ENCODE measurements at places on chromosomes 7 and 10. TPM values are rescaled to one million over a fixed set of nuclear protein-coding genes. Genes with fewer than 3 reads are reported as not detected.
A peak's percentile ranks its signal among the peaks of the same experiment; 100 is the strongest.

Gene HEPACAM2
- not detected for total RNA-seq

Gene SPDYE6
- not detected for total RNA-seq

Gene HKDC1
- total RNA-seq: 0.11 TPM

Gene PRSS37
- not detected for total RNA-seq

Gene ITGA8
- total RNA-seq: not detected

DNA sequence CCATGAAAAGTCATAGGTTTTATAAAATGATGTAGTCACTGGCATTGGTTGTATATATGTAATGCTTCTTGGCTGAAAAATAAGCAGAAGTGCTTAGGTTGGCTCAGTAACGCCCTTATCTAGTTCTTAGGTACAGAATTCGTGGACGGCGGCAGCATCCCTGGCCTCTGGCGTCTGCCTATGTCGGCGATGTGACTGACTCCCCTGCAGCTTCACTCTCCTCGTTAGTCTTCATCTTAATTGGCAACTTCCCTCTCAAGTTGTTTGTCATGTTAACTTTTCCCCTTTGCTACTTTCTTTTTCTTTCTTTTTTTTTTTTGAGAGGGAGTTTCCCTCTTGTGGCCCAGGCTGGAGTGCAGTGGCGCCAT lies 18.5 kb downstream of the CHST12 start:
- DNase-seq: no peak

GRCh38 chr10:58189269-58189668 lies 78.4 kb downstream of the IPMK start:
- DNase-seq: peak; percentile 90

- DNase-seq: no peak
Measured at GRCh38 chr7:5626498-5626897, 155.0 kb downstream of the RNF216 start.

GRCh38 chr7:51108134-51108533 lies 208.5 kb downstream of the COBL start:
- DNase-seq: no peak

- no peak for DNase-seq
Measured at GRCh38 chr7:15236952-15237351, 324.9 kb downstream of the AGMO start.

- DNase-seq: no peak
Measured at GRCh38 chr10:24350070-24350921, 141.4 kb downstream of the KIAA1217 start.

- DNase-seq: peak; percentile 95
Measured at GRCh38 chr10:98269435-98269912, 1.5 kb upstream of the LOXL4 start.

GRCh38 chr10:125692601-125693523 lies 9.9 kb upstream of the TEX36 start:
- no peak for DNase-seq

GRCh38 chr10:50600831-50601477 lies 22.8 kb downstream of the SGMS1 start:
- DNase-seq: no peak

Data from myocyte (in vitro differentiated cells).